Breast epithelium (tissue), 4 donors: ENCODE measurements at places on chromosomes 5 and 9. TPM values are rescaled to one million over a fixed set of nuclear protein-coding genes. Genes with fewer than 3 reads are reported as not detected.

The OGN gene
- 92.5 TPM for total RNA-seq

The ECSCR gene
- total RNA-seq, result 6.6 TPM

The PCDHGA10 gene
- 7.2 TPM for total RNA-seq

DNA sequence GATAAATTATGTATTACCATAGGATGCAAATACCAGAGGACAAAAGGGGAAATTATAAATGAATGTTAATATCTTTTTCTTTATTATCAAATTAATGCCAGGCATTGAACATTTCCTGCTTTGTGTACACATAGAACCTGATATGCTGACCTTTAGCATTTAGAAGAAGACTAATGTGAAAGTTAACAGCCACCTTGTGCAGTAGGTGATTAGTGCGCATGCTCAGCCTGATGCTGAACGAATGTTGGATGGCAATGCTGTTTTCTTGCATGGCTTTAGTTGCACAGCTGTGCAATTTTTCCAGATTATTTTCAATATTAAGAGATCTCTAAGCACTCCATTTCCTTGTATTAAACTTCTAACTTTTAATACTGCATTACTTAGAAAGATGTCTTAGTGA is 45.5 kb downstream of the CCNH start:
- no peak for DNase-seq

GRCh38 chr5:113223831-113224604 is 210.8 kb downstream of the TSSK1B start:
- no peak for DNase-seq

DNA sequence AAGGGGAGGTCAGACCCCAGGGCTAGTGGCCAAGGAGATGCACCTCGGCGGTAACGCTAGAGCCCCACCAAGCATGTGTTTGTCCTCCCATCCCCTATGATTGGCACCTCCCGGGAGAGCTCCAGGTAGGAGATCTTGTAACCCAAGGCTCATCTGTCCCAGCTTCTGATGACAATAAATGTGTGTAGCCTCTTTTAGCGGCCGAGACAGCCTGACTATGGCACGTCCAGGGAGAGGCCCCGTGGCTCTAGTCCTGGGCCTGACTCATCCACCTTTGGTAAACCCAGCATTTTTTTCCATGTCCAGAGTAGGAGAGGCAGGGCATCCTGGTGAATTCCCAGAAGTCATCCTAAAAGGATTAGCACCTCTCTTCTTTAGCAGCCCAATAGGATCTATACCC is 39.2 kb downstream of the IRF1 start:
- no peak for DNase-seq

GRCh38 chr9:3415906-3416305 is 109.9 kb downstream of the RFX3 start:
- DNase-seq, result no peak

DNA sequence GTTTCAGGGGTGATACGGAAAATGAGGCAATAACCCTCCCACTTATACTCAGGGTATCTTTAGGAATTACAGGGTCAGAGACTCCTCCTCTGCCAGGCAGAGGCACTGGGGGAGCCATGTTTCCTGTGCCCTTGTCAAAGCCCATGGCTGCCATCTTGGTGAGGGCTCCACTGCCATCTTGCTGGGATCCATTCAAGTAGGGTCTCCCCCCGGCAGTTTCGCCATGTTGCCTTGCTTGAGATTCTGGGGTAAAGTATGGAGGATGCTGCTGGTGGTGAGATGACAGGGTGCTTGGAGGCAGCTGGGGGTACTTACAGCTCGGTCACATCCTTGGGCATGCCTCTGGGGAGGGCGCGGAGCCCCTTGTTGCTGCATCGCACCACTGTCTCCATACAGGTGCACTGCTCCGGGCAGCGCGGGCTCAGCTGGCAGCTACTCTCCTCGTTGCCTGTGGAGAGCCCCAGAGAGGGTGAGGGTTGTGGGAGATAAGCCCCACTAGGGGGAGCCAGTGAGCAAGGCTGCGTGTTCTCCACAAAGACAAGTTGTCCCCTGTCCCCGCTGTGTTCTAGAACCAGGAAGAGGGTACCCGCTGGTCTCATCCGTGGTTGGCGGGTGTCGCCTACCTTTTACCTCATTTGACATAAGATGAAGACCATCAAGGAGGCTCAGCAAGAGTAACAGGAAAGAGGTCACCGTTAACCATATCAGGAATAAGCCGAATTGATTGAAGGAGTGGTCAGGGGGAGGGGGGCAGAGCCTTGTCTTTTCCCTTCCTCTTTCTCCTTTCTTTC is 169.0 kb upstream of the PANK3 start:
- DNase-seq, result no peak

GRCh38 chr9:117929868-117930267 is 225.7 kb downstream of the TLR4 start:
- DNase-seq, result no peak

- DNase-seq, result no peak
These were observed 640.4 kb upstream of the ARRDC3 start for GRCh38 chr5:92023555-92023954.

- no peak for DNase-seq
These were observed 87.1 kb upstream of the FAM174A start for GRCh38 chr5:100448111-100448528.

- DNase-seq, result no peak
These were observed 50.8 kb downstream of the F2R start for GRCh38 chr5:76766746-76767145.
